ENCODE measurements at places on chromosomes 12 and 14.

DNA sequence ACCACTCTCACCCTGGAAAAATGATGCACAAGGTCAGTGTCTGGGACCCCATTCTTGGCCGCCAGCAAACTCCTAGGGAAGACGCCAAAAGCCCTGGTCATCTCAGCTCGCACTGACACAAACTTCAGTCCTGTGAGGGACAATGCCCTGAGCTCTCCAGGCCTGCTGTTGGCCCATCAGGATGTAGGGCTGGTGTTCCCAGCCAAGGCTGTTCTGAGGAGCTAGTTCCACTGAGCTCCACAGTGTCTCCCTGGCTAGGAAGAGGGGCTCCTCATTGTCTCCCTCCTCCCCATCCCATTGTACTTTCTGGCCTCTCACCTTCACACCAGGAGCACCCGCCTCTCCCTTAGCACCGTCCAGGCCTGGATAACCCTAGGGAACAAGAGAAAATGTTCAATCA lies 10.8 kb downstream of the COL2A1 start:
- DNase-seq: no peak

DNA sequence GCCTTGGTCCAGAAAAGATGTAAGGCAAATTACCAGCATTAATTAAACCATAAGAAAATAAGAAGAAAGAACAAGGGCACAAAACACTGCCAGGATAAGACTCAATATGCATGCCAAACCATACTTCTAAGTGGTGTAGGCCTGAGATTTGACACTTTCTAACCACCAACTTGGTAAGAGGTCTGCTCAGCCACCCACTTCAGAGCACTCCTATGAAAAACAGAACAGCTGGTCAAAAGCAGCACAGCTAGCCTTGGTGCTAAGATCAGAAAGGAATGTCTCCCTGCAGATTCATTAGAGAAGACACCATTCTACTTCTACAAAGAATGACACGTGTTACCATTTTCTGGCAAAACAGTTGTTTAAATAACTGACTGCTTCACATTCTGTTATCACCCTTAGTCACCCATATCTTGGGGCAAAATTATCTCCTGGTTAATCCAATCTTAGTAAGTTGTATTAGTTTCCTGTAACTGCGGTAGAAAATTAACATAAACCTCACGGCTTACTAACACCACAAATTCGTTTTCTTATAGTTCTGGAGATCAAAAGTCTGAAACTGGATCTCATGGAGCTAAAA lies 13.2 kb downstream of the RPS6KA5 start:
- no peak for DNase-seq

DNA sequence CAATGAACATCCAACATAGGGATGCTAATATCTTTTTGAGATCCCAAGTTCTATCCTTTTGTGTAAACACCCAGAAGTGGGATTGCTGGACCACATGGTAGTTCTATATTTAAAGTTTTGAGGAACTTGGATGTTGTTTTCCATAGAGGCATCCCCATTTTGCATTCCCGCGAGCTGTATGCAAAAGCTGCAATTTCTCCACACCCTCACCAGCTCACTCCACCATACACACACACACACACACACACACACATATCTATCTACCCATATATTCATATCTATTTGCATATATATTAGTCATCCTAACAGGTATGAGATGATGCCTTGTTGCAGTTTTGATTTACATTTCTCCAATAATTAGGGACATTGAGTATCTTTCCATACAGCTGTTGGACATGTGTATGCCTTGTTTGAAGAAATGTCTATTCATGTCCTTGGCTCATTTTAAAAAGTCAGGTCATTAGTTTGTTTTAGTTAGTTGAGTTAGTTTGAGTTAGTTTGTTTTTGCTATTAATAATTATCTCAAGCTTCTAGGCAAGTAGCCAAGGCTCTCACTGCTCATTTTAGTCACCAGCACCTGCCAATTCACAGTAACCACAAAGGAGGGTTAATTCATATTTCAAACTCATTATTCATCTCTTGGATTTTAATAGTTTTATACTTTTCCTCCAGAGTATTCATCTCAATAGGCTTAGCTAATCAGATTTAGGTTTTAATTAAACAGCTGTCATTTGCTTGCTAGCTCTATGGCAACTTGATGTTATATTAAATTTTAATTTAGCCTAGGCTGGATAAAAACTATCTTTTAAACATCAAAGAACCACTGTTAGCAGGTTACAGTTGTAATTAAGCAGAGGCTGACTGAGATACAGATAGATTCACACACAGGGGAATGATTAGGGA lies 1435.9 kb upstream of the TMEM132C start:
- no peak for DNase-seq

DNA sequence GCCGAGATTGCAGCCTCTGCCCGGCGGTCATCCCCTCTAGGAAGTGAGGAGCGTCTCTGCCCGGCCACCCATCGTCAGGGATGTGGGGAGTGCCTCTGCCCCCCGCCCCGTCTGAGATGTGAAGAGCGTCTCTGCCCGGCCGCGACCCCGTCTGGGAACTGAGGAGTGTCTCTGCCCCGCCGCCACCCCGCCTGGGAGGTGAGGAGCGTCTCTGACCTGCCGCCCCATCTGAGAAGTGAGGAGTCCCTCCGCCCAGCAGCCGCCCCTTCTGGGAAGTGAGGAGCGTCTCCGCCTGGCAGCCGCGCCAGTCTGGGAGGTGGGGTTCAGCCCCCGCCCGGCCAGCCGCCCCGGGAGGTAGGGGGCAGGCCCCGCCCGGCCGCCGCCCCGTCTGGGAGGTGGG lies 544.0 kb downstream of the CCER1 start:
- no peak for DNase-seq

DNA sequence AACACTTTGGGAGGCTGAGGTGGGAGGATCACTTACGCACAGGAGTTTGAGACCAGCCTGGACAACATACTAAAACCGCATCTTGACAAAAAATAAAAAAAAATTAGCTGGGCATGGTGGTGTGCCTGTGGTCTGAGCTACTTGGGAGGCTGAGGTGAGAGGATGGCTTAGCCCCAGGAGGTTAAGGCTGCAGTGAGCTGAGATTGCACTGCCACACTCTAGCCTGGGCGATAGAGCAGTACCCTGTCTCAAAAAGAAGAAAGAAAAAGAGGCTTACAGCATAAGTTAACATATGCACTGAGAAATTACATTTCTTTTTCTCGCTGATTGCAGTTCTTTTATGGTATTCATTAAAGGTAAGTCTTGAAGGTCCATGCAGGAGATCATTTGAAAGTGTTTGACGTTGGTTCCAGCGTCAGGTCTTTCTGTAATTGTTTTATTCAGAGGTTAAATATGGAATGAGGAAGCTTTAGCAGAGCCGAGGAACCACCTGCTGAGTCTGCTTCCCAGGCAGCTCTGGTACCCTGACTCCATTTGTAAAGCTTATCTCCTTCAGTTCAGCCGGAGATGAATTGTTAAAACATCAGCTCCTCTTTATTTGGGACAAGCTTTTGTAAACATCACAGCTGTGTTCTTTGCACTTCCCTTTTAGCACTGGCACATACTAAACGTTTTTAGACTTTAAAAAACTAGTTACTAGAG lies 18.5 kb downstream of the SFSWAP start:
- no peak for DNase-seq

- no peak for DNase-seq
These were observed 85.6 kb downstream of the SLC2A13 start for GRCh38 chr12:40020261-40020691.

GRCh38 chr12:10030446-10030845 lies at the start of gene CLEC9A:
Gene CLEC9A (plus strand): TSS chr12:10030682. CDS start chr12:10052688, 22,006 bp downstream.
- DNase-seq: no peak

GRCh38 chr14:29900609-29901350 lies 26.9 kb downstream of the PRKD1 start:
- no peak for DNase-seq

DNA sequence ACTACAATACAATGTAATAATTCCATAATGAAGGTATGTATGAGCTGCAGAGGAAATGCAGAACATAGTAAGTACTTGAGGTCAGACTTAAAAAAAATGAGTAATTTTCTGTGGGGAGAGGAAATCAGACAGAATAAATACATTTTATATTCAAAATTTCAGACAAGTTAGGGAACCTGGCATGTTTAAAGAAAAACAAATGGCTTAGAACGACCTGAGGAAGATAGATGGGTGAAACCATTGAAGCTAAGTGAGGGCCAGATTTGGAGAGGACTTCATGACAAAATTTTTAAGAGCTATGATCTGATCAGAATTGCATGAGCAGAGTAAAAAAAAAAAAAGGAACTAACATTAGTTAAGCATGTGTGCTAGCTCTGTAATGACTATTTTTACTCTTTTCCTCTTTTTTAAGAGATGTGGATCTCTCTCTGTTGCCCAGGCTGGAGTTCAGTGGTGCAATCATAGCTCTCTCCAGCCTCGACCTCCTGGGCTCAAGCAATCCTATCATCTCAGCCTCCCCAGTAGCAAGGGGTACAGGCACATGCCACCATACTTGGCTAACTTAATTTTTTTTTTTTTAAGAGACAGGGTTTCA lies 157.6 kb upstream of the PDE3A start:
- no peak for DNase-seq

All from dermis blood vessel endothelial cell (primary cell).